ENCODE measurements at places on chromosomes 7 and 10.

DNA sequence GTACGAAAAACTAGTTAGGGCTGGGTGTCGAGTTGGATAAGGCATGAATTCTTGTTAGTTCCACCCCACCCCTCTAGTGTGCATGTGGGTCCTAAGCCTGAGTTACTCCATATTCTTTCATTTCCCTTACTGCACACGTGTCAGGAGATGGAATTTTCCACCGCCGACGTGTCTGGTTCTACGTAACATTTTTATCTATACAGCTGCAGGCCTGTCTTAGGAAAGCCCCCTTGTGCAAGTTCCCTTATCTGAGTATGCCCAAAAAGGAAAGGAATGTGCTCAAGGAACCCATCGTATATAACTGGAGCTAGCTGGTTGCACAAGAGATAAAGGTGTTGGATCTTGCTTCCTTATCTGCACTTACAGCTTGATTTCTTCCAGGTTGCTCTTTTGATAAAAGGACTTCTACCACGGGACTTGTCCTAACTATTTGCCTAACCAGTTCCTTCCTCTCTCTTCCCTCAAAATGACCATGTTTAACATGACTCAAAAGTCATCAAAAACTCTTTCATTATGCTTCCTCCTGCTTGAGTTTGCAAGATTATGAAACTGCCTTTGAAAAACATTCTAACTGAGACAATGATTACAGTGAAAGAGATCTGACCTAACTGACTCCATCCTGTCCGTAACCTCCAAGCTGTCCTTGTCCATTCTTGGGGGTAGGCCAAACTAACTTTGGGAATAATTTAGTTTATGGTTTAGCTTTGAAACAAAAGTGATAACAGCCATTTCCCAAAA is 181.4 kb downstream of the AKR1D1 start:
- DNase-seq = no peak

GRCh38 chr7:73834626-73835191 is 3.9 kb downstream of the CLDN4 start:
- no peak for DNase-seq

- no peak for DNase-seq
Measured at GRCh38 chr10:63286754-63287264, 153.7 kb downstream of the NRBF2 start.

GRCh38 chr10:128734734-128735133 is 608.5 kb upstream of the MKI67 start:
- no peak for DNase-seq

- DNase-seq = no peak
Measured at GRCh38 chr7:42575171-42575570, 336.7 kb downstream of the C7orf25 start.

- DNase-seq = no peak
Measured at GRCh38 chr7:11757153-11757552, 74.8 kb downstream of the THSD7A start.

GRCh38 chr7:29825775-29826529 is 19.6 kb downstream of the WIPF3 start:
- DNase-seq = no peak

DNA sequence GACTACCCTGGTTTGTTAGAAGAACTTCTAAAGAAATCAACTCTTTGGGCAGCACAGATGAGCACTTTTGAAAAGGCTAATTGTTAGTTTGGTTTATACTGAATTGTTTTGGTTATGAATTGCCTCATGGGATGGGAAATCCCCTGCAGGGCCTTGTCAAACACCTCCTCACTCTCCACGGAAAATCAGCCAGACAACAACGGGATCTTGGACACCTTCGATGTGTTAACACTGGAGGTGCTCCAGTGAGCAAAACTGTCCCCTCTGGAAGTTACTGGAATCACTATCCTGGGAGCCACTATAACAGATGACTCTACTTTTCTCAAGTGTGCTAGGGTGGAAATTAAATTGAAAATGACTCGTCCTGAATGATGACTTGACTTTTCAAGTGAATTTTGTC is 38.7 kb downstream of the CDK6 start:
- DNase-seq = no peak

GRCh38 chr7:105980645-105981396 is 17.8 kb downstream of the CDHR3 start:
- DNase-seq = no peak

- DNase-seq = no peak
Measured at GRCh38 chr7:38220452-38220851, 42.4 kb downstream of the STARD3NL start.

- no peak for DNase-seq
Measured at GRCh38 chr7:149218469-149219420, 20.7 kb upstream of the ZNF212 start.

DNA sequence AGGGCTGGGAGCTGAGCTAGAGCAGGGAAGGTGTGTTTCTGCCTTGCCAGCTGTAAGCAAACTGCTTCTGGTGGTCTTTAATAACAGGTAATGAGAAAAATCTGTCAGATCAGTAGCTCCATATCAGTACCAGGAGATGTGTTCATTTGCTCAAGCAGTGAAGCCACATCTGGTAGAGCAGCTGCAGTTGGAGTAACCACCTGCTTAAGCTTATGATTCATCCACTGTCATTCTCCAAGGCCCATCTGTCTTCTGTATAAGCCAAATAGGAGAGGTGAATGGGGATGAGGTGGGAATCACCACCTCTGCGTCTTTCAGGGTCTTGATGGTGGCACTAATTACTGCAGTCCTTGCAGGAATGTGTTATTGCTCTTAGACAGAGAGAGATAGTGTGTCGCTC is 18.4 kb upstream of the COBL start:
- no peak for DNase-seq

DNA sequence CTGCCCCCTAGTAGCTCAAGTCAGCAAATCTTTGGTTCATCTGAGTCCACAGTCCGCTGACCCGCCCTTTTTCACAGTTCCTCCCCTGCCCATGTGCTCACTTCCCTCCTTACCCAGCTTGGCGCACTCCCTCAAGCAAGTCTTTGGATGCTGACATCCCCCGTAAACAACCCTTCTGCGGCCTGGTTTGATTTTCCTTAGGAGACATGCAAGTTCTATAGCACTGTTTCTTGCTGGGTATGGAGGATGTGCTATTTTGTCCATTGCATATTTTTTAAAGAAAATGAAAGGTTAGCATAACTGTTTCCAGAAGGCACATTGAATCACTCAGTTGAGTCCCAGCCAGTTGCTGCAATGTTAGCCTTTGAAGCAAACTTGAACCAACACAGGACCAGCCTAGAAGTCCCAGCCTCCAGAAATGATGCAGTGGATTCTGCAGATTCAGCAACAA is 38.2 kb downstream of the HTRA1 start:
- DNase-seq = no peak

DNA sequence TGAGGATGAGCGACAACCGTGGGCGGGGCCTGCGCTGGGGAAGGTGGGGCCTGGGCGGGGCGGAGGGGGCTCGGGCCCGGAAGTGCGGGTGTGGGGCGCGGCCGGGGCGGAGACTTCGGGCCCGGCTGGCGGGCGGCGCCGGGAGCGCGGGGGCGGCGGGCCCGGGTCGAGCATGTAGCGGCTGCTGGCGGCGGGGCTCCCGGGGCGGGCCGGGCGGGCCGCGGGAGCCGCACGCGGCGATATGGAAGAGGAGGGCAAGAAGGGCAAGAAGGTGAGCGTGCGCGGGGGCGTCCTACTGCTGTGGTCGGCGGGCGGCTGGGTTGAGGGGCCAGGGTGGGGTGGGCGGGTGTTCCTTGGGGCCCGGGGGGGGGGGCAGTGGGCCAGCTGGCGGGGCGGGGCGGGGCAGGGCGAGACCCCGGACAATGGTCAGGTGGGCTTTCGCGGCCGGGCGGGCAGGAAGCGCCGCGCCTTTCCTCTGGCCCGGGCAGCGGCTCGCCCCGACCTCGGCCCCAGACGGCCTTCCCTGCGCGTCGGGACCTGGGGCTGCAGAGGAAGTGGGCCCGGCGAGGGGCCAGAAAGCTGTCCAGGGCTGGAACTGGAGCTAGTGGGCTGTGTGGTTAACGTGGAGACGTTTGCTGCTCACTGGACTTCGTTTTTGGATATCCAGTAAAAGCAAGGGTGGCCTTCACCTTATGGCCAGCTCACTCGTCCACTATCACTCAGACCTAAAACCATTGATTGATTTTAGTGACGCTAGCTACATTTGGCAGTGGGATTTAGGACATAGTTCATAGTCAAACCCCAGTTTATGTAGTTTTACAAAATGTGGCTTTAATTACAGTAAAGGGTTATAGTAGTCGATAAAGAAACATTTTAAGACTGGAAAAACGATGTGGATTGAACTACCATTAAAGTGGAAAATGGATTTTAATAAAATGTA is at the start of gene CCM2:
Gene CCM2 (plus strand): TSS at position 109 of the 940 bp plus-strand sequence. CDS start 133 bp downstream, at position 242.
- DNase-seq = no peak

DNA sequence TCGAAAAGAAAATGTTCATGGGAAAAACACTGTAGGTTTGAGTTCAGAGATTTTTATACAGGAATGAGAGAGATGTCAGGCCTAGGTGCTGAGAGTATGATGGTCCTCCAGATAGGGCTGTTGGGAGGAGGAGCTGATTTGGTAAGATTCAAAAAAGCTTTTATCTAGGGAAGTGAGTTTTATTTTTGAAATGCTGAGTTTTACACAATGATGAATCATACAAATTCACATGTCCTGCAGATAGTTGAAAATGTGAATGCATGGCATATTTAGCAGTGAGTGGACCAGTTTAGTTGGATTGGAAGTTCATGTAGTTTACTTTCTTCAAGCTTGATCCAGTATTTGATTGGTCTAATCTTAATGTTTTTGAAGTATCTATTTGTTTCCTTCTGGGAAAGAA is 154.8 kb downstream of the LRRC4 start:
- DNase-seq = no peak

GRCh38 chr7:29156907-29157452 is 10.6 kb upstream of the CPVL start:
- DNase-seq = no peak

DNA sequence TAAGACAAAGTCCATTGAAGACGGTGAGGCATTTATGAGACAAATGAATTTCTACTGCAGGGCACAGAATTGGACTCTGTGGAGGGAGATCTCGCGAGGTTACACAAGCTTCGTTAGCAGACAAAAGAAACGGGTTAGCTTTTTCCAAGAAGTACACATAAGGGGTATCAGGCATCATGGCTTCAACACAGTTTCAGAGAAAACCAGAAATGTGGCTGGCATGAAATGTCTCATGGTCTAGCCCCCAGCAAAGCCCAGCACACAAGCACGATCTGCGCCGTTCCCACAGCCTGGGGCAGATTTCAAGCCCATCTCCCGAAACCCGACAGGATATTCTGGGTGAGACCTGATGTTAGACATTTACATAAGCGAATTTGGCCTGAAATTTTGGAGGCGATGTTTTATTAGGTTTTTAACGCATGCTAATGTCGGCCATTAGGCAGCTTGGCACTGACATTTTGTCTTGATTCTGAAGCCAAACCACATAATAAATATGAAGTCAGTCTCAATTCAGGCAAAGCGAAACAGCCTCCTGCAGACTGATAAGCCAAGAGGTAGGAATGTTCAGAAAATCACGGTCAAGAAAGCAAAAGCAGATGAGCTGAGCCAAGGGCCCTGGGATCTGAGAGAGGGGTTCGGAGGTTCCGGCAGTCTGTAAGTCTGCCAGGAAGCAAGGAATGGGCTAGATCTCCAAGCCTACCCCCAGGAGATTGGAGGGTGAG is 240.5 kb downstream of the PRPF18 start:
- no peak for DNase-seq

GRCh38 chr10:97427571-97428179 is 1.7 kb downstream of the PGAM1 start:
- no peak for DNase-seq

DNA sequence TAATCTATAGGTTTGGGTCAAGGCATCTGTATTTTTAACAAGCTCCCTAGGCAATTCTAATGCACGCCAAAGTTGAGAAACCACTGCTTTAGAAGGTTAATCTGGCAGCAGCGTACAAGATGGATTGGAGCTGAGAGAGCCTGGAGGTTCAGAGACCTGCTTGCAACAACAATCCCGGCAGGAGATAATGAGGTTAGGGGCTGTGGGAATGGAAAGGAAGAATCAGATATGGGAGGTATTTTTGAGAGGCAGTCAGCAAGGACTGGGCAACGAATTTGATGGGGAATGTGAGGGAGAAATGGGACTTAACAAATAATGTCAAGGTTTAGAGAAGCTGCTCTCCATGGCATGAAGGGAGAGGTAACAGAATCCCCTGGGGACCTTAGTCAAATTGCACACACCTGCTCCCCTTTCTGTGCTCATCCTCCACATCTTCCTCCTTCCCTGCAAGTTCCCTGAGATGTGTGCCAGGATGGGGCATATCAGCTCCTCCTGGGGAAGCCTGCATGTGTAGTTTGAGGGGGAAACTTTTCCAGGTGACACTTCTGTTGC is 731.0 kb upstream of the GALNT17 start:
- DNase-seq = no peak

GRCh38 chr10:133359554-133359971 is 1.7 kb upstream of the FUOM start:
- no peak for DNase-seq

GRCh38 chr7:157905651-157906461 is 569.1 kb downstream of the DNAJB6 start:
- no peak for DNase-seq

DNA sequence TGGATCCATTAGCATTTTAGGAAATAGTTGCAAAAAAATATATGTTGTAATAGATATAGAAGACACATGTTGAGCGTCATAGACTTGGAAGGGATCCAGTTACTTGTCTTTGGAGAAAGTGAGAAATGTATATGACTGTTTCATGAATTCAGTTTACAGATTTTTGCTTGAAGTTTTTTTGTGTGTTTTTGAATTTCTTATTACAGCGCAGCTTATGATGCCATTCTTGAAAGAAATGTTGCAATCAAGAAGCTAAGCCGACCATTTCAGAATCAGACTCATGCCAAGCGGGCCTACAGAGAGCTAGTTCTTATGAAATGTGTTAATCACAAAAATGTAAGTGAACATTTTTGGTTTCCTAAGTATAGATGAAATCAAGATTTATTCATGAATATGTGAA is 98.2 kb downstream of the MAPK8 start:
- no peak for DNase-seq

DNA sequence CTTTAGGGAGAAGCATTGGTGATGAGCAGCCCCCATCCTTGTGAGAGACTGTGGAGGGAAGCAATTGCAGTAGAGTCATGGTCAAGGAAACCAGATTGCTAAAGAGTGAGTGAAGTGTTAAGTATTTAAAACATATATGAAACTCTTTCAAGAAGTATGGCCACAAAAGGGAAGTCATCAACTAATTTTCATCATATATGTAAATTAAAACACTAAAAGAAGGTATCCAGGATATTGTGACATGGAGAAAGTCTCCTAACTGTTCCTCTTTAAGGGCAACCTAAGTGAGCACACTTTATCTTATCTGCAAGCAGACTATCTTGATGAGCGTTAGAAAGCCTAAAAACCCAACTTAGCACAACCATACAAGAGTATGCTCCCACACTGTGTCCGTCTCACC is 69.7 kb downstream of the CD36 start:
- no peak for DNase-seq
